ENCODE measurements at places on chromosomes 16 and 17.

GRCh38 chr16:22683730-22684573 is 130.0 kb upstream of the HS3ST2 start:
- no peak for DNase-seq

GRCh38 chr16:28575446-28576109 is 21.3 kb downstream of the SULT1A2 start:
- no peak for DNase-seq

- DNase-seq = no peak
Observed at GRCh38 chr16:86597126-86597879, 19.0 kb downstream of the FOXL1 start.

- no peak for DNase-seq
Observed at GRCh38 chr17:45284176-45285140, 22.6 kb upstream of the SPATA32 start.

- peak; percentile 53 for DNase-seq
Observed at GRCh38 chr17:55496094-55496881, 15.0 kb downstream of the SMIM36 start.

DNA sequence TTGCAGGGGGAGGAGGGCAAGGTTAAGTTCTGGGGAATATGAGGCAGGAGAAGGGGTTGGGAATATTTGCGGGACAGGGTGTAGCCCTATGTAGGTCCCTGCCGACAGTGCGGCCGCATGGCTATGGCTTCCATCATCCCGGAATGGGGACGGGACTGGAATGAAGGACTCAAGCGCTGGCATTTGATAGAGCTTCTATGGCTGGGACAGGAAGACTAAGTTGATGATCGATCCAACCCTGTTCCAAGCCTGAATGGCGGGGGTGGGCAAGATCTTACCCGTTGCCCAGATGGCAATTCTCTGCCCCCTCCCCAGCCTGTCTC is 47.1 kb downstream of the SRCIN1 start:
- no peak for DNase-seq

- DNase-seq = peak; percentile 82
Observed at GRCh38 chr16:85061566-85061965, 34.0 kb downstream of the KIAA0513 start.

All from Kasumi-1 (cell line).